Stomach (tissue), 19 donors: ENCODE measurements at places on chromosomes 12 and 14.
A peak's percentile ranks its signal among the peaks of the same experiment; 100 is the strongest.

DNA sequence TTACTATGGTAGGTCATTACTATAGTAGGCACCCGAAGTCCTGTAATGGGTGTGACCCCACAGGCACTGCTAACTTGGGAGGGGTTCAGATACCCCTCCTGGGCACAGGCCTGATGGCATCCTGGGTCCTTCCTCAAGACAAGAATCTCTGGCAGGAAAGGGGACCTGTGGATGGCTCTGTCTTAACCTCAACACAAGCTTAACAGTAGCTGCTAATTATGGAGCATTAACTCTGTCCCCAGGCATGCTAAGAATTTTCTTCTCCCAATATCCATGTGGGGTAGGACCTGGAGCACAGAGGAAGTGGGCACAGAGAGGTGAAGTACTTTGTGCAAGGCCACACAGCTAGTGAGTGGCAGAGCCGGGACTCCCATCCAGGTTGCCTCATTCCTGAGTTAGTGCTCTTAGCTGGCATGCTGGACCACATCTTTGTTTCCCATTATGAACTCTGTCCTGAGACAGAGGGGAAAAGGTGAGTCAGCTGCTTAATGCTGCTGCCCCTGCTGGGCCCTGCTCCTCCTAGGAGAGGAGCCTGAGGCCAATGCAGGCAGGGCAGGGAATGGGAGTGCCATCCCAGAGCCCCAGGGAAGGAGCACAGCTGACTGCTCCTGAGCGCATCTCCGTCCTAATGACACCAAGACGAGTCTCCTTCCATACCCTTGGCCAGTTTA is 32.1 kb downstream of the GALNT16 start:
- DNase-seq: no peak

DNA sequence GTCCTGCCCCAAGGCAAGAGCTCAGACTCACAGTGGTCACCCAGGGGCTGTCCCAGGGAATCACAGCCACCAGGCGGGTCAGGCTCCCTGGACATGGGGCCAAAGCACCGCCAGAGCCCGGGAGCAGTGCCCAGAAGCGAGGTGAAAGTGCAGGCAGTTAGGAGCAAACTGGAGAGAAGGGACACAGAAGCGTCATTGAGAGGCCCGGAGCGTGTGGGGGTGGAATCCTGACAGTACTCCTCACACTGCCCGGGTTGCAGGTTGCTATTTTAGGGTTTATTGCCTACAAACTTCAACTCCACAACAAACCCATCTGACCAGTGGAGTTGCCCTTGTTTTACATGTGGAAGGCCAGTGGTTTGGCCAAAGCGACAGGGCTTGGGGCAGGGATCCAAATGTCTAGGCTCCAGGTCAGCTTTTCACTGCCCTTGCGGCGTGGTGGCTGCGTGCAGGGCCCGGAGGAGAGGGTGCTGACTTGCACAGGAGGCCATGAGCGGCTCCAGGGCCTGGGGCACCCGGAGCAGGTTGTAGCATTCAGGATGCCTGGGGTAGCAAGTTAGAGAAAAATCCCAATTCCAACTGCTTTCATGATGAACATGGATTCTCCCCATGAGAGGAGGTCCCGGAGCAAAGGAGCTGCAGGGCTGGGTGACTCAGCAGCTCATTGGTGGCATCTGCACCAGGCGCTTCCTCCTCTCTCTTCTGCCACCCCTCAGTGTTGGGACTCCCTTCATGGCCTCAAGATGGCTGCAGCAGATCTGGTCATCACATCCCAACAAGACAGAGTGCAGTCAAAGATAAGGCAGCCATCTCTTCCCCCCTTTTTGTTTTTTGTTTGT is 112.3 kb upstream of the NCOR2 start:
- DNase-seq: no peak

DNA sequence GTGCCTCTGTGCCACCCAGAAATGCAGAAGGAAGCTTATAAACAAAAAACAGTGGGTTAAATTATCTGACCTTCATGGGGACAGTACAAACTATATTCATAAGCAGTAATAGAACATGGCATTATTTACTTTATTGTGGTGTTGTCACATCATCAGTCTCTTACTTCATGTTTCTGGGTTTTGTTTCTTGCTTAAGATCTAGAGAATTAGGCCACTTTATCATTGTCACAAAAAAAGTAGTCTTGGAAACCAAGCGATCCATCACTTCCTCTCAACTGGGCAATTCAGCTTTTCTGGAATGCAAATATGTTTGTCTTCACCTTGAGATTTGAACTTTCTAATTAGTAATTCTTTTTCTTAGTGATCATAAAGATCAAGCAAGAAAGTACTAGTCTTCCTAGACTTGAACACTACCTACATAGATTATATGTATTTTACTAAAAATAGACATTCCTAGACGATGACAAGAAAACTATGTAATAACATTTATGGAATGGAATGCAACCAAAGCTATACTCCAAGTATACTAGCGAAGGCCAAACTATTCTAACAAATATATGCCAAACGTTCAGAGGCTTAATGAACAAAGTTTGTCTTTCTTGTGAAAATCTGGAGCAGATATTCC is 363.4 kb downstream of the DAD1 start:
- DNase-seq: peak; percentile 19

DNA sequence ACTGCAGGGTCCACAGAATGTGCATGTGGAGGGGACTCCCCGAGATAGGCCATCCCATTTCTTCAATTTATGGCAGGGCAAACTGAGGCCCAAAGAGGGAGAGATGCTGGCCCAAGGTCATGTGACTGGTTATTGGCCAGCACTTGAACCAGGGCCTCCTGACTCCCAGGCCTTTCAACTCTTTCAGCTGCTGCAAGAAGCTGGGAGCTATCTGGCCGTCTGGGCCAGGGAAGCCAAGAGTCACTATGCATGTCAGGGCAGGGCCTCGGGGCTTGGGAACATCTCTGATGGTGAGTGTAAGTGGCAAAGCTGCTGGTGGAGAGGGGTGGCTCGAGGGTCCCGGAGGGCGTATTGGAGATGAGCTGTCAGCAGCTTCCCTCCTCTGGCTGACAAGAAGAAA is 9.5 kb upstream of the LTBP2 start:
- DNase-seq: no peak

DNA sequence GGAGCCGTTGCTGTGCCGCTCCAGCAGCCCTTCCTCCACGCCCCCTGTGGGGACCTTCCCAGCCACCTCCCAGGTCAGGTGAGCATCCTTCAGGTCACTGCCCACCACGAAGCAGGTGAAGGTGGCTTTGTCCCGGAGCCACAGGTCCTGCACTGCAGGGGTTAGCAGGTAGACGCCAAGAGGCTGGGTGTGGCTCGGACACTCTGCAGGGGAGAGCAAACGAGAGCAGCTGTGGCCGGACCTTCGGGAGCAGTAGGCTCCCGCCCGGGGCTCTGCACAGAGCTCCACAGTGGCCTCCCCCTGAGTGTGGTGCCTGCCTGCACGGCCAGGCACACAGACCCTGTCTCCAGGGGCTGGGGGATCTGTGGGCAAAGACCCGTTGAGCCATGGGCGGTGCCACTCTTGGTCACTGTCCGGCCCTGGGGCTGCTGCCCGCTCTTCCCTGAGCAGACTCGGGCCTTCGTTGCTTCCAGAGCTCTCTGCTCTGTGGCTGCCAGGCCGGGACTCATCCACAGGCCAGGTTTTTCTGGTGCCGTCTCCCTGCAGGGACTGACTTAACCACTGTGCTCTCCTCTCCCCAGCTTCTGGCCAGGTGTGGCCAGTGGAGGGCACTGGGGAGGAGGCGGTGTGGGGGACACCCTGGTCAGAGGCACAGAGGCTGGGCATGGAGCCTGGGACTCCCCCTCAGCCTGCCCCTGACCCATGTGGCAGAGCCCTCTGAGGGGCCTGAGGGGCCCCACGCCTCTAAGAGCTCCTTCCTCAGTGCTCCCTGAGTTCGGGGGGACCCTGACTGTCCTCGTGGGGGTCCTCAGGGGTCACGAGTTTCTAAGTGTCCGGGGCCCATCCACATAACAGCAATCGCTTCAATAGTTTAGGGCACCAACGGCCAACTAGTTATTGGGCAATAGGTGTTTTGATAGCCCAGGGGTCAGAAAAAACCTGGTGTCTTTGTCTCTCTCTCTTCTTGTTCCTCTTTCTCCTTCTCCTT is 314.9 kb downstream of the TMEM121 start:
- DNase-seq: no peak

DNA sequence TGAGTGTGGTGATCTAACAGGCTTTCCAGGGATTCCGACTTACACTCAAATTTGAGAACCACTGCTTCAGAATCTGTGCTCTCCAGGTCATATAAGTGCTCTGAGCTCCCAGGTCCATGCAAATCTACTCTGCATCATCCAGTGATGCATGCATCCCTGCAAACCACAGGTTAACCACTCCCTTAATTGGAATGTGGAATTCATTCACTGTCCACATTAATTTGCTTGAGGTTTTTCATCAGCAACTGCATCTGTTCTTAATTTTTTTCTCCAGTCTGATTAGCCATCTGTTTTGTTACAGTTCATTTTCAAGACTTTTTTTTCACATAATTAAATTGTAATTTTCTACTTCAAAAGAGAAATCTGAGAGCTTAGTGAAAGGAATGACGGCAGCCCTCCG is 43.4 kb upstream of the RIN3 start:
- no peak for DNase-seq

DNA sequence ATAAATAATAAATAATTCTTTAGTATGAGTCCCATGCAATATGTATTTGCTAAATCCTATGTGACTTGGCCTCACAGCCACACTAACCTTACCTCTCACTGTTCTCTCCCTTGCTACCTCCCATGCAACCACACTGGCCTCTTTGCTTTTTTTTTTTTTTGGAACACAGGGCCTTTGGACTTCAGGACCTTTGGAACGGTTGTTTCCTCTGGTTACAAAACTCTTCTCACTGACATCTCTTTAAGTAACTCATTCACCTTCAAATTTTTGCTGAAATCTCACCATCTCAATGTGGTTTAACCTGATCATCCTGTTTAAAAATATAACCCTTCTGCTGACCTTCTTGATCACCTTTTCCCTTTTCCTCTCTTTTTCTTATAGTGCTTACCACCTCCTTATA is 194.0 kb downstream of the SSPN start:
- DNase-seq: no peak

DNA sequence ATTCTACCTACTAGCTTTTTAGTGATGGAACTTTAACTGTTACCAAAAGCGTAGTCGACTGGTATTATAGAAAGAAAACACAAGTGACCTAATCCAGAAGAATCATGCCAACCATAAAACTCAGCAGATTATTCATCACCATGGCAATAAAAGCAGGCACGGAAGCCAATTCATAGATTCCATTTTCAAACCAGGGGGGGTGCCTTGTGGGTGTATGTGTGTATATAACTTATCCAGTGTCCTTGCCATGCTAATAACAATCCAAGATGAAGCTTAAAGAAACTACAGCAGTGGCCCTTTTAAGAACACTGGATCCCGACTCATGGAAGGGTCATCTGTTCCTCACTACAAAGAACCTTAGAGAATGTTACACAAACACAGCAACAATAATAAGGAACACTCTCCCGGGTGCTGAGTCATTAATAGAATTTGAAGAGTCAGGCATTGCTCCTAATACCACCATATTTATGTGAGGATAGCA is 61.0 kb downstream of the EPS8 start:
- DNase-seq: no peak

GRCh38 chr12:103928682-103929045 is 1.5 kb upstream of the HSP90B1 start:
- peak; percentile 57 for DNase-seq

GRCh38 chr14:104991896-104992230 is 6.3 kb downstream of the CLBA1 start:
- DNase-seq: no peak

DNA sequence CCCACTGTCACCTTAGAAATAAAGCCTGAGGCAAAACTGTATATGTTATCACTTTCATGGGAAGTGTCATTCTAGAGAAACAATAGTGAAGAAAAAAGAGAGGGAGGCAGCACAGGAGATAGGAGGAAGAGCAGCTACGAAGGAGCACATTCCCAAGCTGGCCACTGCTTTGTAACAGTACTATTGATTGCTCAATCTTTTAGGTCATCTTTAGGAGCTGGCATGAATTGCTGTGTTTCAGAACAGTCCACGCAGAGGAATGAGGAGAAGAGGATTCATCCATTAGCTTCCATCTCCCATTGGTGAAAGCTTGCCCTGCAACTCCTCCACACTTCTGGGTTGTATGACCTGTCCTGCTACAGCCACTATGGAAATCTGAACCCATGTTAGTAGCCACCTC is 372.5 kb upstream of the DDHD1 start:
- DNase-seq: no peak

DNA sequence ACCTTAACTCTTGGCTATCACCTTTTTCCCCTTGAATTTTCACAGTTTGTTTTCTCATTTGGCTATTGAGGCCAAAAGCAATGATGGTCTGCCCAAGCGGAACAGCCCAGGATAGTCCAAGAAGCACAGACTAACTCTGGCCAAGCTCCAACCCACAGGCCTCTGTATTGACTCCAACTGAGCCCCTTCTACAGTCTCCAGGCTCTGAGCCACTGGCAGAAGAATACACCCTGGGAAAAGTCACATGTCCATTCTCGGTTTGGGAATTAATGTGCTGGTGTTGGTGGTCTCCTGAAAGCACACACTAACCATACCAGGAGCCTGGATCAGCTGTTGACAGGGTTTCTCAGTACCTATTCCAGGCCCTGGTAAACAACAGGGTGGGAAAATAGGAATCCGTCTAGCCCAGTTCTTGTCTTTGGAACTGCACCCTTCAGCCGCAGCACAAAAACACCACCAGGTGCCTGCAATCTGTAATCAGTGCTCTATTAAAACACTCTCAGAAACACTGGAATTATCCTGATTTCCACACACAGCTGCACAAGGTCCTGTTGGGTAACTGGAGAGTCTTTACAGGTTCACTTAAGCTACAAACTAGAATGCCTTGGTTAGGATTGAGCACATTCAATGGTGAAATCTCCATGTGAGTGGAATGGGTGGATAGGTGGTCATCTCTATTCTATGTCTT is 63.6 kb downstream of the STXBP6 start:
- DNase-seq: no peak

DNA sequence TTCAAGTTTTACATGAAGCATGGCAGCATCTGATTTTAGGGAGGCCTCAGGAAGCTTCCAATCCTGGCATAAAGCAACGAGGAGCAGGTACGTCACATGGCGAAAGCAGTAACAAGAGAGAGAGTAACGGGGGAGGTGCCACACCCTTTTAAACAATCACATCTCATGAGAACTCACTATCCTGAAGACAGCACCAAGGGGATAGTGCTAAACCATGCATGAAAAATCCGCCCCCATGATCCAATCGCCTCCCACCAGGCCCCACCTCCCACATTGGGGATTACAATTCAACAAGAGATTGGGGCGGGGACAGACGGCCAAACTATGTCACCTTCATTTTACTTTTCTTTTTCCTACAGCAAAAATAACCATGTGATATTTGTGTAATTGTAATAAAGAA is 7.2 kb upstream of the MAP3K9 start:
- DNase-seq: no peak

DNA sequence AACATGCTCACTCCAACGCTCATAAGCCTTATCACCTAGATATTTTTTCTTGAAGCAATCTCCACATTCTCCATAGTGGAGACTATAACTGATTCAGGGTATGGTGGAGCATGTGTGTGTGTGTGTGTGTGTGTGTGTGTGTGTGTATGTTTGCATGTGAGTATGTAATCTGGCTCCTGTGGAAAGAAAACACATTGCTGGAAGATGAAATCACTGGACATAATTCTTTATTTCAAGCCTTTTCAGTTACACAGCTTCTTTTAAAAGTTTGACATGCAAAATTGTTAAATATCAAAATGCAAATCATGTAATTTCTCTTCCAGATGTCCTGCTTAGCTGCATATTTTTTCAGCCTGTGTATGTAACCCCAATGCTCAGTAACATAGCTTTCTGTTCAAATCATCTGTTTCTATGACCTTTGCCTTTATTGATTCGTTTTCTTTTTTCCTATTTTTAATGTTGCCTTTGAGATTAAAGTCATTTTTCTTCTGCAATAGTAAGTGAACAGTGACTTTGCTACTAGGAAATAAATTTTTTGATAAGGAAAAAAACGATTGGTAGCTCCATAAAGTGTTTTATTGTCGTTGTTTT is 80.5 kb upstream of the BTG1 start:
- no peak for DNase-seq
